Iris pigment epithelial cell (primary cell): ENCODE measurements at places on chromosomes 13 and 19.

DNA sequence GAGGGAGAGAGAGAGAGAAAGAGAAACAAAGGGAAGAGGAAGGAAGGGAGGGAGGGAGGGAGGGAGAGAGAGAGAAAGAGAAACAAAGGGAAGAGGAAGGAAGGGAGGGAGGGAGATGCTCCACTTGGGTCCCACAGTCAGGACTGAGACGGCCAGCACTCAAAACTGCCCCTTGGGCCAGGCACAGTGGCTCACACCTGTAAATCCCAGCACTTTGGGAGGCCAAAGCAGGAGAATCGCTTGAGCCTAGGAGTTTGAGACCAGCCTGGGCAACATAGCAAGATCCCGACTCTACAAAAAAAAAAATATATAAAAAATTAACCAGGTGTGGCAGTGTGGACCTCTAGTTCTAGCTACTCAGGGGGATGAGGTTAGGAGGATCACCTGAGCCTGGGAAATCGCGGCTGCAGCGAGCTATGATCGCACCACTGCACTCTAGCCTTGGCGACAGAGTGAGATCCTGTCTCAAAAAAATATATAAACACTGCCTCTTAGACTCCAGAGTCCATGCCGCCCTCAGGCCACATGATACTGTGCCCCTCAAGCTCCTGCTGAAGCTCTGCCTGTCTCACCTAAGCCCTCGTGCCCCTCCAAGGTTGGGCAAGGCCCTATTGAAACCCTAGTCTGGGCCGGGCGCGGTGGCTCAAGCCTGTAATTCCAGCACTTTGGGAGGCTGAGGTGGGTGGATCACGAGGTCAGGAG is 8.4 kb downstream of the ARRDC2 start:
- no peak for DNase-seq

DNA sequence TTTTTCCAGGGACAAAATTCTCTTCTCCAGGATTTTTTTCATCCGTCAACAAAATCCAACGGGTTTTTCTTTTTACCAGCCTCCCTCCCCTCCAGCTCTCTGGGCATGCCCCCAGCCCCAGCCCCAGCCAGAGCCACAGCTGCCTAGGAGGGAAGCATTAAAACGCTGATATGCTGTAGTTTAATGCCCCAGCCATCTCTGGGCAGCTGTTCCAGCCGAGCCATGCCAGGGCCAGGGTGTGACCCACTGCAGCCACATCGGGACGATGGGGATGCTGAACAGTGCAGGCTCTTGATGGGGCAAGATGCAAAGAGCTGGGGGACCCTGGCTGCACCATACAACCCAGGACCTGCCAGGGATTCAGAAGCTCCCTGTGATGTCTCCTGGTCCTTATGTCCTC is 32.1 kb downstream of the TSHZ3 start:
- no peak for DNase-seq

- no peak for DNase-seq
These were observed 7.9 kb upstream of the ELL start for GRCh38 chr19:18529782-18530181.

DNA sequence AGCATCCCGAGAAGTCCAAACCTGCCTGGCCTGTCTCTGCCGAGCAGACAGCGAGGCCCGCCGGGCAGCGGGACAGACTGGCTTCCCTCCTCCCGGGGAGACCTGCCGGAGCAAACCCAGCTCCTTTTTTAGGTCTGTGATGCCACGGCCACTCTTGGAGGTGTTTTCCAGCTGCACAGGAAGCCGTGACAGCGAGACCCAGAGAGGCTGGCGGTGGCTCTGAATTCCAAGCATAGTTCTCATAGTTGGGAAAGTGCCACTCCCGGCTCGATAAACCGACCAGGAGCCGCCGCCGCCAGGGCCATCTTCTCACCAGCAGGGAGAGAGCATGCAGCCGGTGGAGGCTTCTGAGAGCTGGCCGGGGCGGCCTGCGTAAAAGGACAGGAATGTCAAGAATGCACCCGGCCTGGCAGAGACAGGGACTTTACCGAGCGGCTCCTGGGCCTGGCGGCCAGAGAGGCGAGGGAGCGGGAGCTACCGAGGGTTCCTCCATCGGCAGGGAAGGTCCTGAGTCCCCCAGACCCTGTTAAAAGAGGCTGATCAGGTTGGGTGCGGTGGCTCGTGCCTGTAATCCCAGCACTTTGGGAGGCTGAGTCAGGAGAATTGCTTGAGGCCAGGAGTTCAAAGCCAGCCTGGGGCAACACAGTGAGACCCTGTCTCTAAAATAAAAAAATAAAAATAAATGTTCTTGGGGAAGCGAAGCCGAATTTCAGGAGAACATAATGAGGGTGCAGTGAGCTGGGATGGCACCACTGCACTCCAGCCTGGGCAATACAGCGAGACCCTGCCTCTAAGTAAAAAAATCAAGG is 64.9 kb downstream of the GADD45B start:
- DNase-seq, result peak; percentile 99

DNA sequence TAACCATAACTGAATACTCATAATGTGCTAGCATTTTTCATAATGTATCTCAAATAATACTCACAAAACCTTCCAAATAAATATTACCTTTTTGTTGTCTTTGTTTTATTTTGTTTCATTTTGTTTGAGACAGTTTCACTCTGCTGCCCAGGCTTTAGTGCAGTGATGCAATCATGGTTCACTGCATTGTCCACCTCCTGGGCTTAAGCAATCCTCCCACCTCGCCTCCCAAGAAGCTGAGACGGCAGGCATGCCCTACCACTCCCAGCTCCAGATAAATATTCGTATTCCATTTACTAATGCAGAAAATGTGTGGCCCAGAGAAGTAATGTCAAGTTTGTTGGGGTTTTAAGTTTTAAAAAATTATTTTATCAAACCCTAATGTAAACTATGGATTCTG is 739.1 kb downstream of the GPC5 start:
- DNase-seq, result peak; percentile 6

DNA sequence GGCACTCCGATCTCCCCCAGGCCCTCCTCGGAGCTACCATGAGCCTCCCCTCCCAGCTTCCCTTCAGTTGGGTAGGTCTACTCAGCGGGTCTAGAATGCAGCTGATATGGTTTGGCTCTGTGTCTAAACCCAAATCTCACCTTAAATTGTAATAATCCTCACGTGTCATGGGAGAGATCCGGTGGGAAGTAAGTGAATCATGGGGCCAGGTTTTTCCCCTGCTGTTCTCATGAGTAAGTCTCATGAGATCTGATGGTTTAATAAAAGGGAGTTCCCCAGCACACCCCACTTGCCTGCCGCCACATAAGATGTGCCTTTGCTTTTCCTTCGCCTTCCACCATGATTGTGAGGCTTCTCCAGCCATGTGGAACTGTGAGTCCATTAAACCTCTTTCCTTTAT is 14.5 kb upstream of the DOCK9 start:
- DNase-seq, result no peak

DNA sequence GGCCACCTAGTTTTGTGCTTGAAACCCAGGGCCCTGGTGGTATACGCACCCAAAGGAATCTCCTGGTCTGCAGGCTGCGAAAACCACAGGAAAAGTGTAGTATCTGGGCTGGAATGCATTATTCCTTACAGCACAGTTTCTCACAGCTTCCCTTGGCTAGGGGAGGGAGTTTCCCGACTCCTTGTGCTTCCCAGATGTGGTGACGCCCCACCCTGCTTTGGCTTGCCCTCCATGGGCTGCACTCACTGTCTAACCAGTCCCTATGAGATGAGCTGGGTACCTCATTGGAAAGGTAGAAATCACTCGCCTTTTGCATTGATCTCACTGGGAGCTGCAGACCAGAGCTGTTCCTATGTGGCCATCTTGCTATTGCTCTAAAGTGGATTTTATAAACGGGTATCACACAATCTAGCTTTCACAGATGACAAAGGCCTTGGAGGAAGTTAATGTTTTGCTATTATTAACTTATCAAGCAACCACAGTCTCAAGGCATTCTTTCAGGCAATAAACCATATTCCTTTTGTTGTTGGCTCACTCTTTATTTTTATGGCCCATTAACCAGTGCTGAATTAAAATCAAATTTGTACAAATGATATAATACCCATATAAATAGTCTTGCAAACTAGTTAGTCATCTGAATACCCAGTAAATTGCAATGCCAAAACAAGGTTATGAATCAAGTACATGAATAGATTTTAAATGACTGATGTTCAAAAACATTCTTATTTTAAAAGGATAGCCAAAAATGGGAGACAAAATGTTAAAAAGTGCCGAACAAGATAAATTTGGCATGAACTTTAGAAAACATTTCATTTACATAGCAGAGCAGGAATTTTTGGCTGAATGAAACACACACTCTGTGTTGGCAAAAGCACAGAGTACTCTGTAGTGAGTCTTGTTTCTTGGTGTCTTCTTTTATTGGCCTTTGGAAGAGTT is 475.4 kb upstream of the ARGLU1 start:
- DNase-seq, result no peak

DNA sequence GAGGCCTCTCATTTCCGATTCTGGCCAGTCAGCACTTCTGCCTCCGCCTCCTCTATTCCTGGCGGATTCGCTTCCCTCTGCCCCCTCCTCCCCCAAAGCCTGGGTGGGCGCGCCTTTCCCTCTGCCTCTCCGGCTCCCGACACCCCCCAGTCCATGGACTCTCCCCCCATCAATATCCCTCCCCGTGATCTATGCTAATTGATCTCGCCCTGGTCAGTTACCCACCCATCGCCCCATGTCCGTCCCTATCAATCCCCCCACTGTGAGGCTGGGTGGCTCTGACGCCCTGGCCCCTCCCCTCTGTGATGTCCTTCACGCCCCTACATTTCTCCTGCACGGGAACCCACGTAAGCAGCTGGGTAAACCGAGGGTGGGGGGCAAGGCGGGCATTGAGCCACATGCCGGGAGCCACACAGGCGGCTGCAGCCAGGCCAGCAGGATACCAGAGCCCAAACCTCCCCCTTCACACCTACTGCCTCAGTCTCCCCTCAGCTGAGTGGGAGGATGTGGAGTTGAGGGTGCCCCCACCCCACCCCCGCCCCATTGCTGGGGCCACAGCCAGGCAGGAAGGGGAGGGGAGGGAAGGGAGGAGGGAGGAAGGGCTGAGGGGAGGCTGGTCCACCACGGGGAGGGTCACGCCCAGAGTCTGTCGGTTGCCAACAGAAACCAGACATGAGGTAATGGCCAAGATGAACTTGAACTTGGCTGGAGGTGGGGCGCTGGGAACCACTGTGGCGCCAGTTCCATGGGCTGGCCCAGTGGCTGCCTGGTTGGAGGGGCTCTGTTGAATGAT is 21.0 kb downstream of the SMIM24 start:
- DNase-seq, result peak; percentile 96

DNA sequence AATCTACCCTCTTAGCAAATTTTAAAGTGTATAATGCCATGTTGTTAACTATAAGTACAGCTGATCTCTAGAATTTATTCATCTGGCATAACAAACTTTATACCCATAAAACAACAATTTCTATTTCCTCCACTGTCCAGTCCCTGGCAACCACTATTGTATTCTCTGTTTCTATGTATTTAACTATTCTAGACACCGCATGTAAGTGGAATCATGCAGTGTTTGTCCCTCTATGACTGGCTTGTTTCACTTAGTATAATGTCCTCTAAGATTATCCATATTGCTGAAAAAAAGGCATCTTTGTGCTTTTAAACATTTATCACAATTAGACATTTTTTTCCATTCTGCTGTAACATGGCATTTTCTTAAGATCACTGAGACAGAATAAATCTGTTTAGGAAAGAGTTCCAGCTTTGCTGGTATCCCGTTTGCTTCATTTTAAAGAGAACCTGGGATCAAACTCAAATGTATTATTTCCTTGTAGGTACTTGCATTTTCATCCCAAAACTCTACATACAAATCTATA is 1191.0 kb downstream of the SLITRK5 start:
- DNase-seq, result no peak

DNA sequence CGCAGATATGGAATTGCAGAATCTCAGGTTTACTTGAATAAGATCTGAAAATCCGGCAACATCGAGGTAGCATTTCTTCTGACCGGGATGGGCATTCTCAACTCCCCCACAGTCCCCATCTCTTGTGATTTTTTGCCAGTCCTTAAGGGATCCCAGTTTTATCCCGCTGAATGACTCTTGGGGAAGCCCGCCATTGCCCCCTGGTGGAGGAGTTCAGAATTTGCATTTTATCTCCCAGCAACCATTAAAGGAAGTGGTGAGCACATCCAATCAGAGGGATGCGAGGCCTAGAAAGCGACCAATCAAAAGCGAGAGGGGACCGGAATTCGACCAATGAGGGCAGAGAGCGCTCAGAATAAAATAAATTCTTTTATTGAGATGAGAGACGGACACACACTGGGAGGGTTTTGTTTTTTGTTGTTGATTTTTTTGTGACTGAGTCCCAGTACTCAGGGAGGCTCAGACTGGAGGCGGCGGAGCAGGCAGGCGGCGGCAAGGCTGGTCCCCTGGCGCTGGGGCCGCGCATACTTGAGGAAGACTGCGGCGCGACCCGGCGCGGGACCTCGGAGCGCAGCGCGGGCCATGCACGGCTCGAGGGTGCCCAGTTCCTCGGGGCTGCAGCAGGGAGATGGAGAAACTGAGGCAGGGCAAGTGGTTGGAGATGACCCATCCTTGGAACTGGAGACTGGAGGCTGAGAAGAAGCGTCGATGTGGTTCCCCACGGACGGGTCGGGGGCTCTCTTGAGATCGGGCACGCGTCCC is 3.9 kb upstream of the TTC9B start:
- DNase-seq, result peak; percentile 90

GRCh38 chr19:53047379-53047778 is 2.8 kb downstream of the ERVV-2 start:
- no peak for DNase-seq

DNA sequence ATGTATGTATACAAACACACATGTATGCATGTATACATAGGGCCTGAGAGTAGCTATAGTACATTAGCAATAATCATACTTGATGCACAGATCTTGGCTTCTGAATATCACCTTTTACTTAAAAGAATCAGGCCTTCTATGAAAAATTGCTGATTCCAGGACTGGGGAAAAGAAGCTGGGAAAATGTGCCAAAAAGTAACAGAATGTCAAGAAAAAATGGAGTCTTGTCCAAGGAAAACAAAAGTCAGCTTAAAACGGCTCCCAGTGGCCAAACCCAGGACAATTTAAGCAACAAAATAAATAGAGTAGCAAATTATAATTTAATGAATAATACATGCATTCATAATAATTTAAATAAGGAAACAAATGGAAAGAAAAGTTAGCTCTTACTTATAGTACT is 2104.9 kb downstream of the PCDH9 start:
- DNase-seq, result no peak

DNA sequence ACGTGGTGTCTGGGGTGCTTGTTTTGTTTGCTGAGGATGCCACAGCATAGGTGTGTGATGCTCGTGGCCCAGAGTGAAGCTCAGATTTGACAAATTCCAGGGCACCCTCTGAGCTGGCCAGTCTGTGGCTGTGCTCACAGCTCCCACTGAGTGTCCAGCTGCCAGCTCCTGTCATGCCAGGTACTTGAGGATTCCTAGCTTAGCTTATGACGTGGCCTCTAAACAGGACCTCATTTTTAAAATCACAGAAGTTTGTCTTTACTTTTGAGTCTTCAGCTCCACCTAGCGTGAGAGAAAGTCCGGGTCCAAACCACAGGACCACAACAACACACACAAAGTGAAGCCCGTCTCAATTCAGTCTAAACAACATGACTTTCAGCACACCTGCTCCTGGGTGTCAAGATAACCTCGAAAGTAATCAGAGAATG is 117.3 kb downstream of the RAB20 start:
- DNase-seq, result peak; percentile 79
